ENCODE measurements at places on chromosomes 6 and 20.

- peak; percentile 84 for DNase-seq
Observed at GRCh38 chr6:158040804-158041347, 59.2 kb downstream of the SYNJ2 start.

GRCh38 chr6:168394606-168395005 is 46.4 kb upstream of the SMOC2 start:
- DNase-seq, result no peak

GRCh38 chr20:23774081-23774480 is 23.3 kb upstream of the CST1 start:
- no peak for DNase-seq

- DNase-seq, result no peak
Observed at GRCh38 chr6:43268355-43268700, 25.0 kb downstream of the TTBK1 start.

DNA sequence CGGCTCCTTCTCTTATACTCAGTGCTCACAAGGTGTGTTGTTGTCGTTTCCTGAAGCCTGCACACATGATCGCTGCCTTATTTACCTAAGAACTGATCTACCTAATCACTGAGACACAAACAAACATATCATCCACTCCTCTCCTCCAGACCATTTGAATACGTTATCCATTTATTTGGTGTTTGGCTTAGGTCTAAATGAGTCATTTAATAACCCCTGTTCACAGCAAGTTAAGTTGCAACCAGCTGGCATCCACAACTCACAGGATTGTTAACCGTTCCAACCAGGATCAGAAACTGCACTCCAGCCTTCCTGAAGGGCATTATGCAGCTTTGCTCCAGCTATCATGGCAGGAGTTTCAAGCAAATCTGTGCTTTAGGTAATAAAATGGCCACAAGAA is 511.1 kb upstream of the MAP3K7 start:
- DNase-seq, result no peak

- peak; percentile 90 for DNase-seq
Observed at GRCh38 chr6:148524976-148525375, 182.3 kb downstream of the SASH1 start.

DNA sequence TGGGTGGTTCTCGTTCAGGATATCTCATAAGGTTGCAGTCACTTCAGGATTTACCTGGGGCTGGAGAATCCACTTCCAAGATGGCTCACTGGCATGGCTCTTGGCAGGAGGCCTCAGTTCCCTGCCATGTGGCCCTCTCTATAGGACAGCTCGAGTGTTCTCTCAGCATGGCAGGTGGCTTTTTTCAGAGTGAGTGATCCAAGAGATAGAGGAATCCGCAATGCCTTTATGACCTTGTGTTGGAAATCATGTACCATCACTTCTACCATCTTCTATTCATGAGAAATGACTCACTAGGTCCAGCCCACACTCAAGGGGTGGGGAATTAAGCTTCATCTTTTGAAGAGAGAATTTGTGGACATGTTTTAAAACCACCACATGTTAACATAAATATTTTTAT is 37.8 kb downstream of the PPP1R16B start:
- no peak for DNase-seq

DNA sequence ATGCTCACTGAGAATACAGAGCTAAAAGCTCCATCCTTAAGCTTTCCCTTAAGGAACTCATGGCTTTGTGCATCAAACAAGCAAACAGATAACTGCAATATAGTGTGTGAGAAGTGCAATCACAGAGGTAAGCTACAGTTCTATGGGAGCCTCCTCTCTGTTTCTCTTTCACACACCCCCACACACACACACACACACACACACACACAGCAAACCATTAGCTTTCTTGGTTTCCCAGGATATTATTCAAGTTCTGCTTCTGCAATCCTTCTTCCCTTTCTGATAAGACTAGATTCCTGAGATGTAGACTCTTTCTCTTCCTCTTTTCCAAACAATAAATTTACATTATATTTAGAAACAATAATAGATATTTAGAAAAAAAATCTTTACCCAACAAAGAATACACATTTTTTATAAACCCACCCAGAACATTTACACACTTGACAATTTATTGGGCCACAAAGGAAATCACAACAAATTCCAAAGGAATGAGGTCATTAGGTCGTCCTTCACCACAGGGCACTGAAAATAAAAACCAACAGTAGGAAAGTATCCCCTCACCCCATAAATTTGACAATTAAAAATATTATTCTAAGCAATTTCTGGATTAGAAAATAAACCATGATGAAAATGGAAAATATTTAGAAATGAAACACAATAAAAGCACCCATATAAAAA is 9.3 kb upstream of the GFOD1 start:
- no peak for DNase-seq

GRCh38 chr6:150025201-150025917 is at the start of gene RAET1L:
TSS of gene RAET1L (minus strand) at chr6:150025532. CDS start at chr6:150025471, 61 bp downstream.
- peak; percentile 59 for DNase-seq

GRCh38 chr6:23705697-23706096 is 420.3 kb upstream of the NRSN1 start:
- no peak for DNase-seq

DNA sequence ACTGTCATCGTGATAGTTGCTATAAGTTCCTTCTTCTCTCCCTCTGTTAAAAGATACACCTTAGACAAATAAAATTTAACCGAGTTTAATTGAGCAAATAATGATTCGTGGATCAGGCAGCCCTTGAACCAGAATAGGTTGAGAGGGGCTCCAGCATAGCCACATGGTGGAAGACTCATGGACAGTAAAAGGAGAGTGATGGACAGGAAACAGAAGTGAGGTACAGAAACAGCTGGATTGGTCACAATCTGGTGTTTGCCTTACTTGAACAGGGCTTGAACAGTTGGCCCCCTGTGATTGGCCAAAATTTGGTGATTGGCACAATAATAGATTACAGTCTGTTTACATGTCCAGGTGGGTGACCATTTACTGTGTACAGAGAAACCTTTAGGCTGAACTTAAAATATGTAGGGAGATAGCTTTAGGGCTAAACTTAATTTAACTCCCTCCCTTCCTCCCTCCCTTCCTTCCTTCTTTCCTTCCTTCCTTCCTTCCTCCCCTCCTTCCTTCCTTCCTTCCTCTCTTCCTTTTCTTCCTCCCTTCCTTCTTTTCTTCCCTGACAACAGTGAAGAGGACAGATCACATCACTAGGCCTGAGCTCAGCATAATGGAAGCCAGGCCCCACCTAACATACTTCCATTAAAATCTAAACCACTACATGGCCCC is 531.8 kb upstream of the JARID2 start:
- no peak for DNase-seq

DNA sequence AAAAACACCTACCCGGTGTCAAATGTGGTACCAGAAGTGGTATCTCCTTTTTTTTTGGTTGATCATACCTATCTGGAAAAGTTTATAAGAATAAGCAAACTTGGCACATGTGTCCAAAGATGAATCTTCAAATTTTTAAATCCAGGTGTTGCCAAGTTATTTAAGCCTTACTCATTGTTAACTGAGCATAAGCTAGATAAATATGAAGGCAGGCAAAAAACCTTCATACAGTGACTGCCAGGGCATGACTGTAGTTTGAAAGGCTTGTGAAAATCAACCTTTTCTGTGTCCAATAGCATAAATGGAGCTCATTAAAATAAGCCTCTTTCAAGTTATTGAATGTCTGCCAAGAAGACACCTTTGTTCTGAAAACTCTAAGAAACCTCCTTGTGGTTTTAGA is 699.2 kb downstream of the DOK5 start:
- DNase-seq, result no peak

GRCh38 chr6:56480654-56481337 is 161.9 kb downstream of the DST start:
- DNase-seq, result no peak

DNA sequence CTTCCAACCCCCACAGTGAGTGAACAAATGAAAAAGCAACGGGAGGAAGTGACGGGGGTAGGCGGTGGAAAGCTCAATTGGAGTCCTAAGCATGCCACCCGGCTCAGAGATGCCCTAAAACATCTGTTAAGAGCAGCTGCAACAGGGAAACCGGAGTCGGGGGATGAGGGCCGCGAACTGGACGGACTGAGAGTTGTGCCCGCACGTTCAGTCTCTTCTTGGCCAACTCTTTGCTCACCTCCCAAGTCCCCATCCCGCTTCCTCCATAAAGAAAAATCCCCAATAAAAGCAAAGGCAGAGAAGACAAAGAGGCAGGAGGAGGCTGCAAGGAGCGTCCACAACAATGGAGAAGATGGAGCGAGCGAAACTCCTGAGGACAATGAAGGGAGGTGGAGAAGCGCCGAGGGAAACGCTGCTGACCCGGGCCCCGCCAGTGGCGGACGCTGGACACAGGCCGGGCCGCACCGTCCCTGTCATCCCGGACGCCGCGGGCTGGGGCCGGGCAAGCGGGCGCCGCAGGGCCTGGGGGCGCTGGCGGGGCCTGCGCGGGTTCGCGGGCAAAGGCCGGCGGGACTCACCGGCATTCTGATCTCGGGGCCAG is 600 bp downstream of the SEC63 start:
- peak; percentile 66 for DNase-seq

- no peak for DNase-seq
Observed at GRCh38 chr6:34661357-34661756, 35.2 kb downstream of the ILRUN start.

DNA sequence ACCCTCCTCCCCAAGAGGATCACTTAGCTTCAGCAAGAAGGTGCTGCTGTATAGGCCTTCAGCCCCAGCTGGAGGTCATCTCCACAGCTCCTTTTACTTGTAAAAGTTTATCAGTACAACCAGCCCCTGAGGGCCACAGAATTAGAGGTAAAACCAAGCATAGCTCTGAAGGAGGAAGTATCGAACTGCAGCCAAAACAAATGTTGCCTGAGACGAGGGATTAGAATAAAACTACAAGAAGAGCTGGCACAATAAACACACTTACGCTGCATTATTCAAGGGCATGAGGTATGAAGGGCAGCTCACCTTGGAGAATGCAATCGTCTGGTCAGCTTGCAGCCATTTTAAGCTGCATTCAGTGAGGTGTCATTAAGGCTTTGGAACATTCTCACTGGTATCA is 21.1 kb upstream of the FOXQ1 start:
- DNase-seq, result no peak

DNA sequence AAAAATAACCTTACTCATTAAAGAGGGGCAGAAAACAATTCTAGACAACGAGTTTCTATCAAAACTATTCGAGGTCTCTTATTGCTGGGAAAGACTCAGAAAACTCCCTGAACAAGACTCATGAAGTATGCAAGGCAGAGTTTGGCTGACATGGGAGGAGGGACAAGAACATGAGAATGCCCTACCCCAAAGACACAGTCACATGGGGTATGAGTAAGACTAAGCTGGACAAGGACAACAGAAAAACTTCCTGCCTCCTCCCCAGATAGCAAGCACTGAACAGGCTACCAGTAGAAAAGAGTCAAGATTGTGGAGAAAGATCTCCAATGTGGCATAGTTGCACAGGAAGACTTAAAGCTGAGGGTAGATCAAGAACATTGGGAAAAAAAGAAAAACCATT is 39.7 kb upstream of the PHIP start:
- no peak for DNase-seq

- DNase-seq, result no peak
Observed at GRCh38 chr6:40583709-40584108, 3.5 kb downstream of the LRFN2 start.

DNA sequence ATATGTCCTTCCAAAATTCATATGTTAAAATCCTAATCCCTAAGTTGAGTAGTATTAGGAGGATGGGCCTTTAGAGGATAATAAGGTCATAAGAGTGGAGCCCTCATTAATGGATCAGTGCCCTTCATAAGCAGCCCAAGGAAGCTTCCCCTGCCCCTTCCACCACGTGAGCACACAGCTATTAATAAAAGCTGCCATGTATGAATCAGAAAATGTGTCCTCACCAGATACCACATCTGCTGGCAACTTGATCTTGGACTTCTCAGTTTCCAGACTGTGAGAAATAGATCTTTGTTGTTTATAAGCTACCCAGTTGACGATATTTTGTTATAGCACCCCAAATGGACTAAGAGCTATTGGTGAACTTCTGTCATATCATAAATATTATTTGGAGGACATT is 207.7 kb upstream of the HDDC2 start:
- no peak for DNase-seq

DNA sequence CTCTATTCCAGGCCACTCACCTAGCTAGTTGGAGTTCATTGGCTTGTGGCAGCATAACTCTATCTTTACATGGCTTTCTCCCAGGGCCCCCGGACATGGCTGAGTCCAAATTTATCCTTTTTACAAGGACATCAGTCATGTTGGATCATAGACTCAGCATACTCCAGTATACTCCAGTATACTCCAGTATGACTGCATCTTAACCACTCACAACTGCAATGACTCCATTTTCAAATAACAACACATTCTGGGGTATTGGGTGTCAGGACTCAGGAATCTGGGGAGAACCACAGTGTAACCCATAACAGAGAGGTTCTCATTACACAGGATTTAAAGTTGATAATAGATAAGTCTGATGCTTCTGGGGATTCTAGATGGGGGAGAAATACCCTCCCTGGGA is 53.8 kb upstream of the TSHZ2 start:
- DNase-seq, result peak; percentile 8

DNA sequence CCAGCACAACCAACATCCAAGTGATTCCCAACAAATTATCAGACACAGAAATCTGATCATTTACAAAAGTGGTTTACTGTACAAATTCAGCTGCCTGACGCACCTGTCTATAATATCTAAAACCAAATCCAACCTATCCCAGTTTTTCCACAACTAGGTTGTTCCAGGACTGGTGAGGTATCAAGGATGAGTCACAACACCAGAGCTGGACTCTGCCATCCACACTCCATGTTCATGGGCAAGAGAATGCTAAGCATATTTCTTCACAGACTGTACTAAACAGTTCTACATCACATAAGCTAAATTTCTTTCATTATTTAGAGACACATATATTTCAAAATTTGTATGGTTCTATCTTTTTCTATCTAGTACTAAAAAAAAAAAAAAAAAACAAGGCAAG is 141.6 kb downstream of the BTBD9 start:
- no peak for DNase-seq

- DNase-seq, result no peak
Observed at GRCh38 chr6:134821928-134822864, 127.7 kb downstream of the ALDH8A1 start.

Data from astrocyte (in vitro differentiated cells and primary cell).